ENCODE measurements at places on chromosomes 13 and 19.

- no peak for DNase-seq
Measured at GRCh38 chr13:59458908-59459579, 704.7 kb downstream of the DIAPH3 start.

GRCh38 chr13:108304170-108305016 lies 34.9 kb downstream of the TNFSF13B start:
- no peak for DNase-seq

DNA sequence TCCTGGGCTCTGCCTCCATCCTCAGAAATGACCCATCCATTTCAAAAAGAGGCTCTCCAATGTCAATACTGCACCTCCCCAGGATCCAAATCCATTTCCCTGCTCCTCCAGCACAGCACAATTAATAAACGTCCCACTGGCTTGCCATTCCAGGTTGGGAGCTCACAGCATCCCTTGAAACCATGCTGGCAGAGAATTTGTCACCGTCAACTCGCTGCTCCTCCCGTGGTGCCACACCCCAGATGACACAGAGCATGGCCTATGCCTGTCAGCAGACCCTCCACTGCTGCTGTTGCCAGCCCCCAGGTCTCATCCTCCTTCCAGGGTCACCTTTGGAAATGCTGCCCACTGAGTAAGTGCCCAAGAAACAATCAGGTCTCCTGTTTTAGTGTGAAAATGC lies 53.0 kb upstream of the UQCRFS1 start:
- DNase-seq = no peak

GRCh38 chr19:41880329-41880708 lies 2.7 kb upstream of the ARHGEF1 start:
- DNase-seq = no peak

DNA sequence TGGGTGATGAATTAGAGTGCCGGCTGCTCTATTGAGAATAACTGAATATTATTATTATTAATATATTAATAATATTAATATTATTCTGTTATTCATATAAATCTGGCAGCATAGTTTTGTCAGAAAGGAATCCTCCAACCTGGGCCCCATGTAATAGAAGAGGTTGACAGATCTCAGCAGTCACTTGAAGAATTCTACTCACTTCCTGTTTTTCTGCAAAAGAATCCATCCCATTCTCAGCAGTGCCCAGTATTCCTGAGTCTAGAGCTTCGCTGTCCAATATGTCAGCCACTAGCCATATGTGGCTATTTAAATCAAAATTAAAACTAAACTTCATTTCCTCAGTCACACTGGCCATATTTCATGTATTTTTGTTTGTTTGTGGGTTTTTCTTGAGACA lies 72.4 kb upstream of the USPL1 start:
- DNase-seq = no peak

- DNase-seq = no peak
Measured at GRCh38 chr19:35034005-35034502, 3.8 kb downstream of the SCN1B start.

DNA sequence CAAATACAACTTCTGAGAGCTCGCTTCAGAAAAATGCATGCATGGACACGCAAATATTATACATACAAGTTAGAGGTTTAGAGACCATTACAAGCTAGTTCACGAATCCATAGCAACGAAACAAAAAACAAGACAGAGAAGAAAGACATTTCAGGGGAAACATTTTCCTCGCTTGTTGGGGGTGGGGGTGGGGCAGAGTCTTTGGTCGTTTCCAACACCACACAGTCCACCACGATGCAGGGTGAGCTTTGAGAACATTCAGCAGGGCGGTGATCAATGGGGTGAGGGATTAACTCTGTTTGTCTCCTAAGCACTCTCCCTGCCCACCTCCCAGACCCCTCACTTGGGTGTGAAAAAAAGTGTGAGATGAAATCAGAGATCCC lies 651 bp downstream of the OXGR1 start:
- DNase-seq = no peak

GRCh38 chr13:96490496-96490989 lies 400.6 kb downstream of the HS6ST3 start:
- no peak for DNase-seq

DNA sequence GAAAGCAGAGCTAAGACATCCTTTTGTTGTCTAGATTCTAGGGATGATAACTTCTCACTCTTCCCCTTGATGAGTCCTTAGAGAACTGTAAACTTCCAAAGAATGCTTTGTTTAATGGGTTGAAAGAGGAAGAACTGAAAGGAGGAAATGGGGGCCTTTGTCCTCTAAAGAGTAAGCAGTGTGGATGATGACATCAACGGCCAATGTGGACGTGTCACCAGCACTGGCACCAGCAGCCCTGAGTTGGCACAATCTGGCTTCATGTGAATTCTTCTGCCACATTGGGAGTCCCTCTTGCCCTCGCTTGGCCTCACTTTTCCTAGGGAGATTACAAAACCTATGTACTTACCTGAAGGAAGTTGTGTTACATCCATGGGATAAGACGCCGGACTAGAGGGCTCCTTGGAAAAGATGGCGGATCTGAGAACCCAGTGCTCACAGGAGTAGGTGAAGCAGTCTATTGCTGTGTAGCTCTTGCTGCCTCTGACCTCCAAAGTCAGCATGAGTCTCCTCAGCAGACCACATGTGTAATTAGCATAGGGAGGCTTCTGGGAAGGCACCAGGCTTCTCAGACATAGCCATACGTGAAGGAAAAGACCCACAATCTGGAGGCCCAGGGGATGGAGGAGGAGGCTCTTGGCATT lies 62.8 kb downstream of the RGCC start:
- DNase-seq = no peak

GRCh38 chr13:97436845-97437244 lies 2.9 kb downstream of the RAP2A start:
- no peak for DNase-seq

GRCh38 chr19:46713781-46714443 lies 3.0 kb downstream of the PRKD2 start:
- peak; percentile 70 for DNase-seq

GRCh38 chr19:5050067-5050656 lies 81.2 kb downstream of the KDM4B start:
- DNase-seq = no peak

DNA sequence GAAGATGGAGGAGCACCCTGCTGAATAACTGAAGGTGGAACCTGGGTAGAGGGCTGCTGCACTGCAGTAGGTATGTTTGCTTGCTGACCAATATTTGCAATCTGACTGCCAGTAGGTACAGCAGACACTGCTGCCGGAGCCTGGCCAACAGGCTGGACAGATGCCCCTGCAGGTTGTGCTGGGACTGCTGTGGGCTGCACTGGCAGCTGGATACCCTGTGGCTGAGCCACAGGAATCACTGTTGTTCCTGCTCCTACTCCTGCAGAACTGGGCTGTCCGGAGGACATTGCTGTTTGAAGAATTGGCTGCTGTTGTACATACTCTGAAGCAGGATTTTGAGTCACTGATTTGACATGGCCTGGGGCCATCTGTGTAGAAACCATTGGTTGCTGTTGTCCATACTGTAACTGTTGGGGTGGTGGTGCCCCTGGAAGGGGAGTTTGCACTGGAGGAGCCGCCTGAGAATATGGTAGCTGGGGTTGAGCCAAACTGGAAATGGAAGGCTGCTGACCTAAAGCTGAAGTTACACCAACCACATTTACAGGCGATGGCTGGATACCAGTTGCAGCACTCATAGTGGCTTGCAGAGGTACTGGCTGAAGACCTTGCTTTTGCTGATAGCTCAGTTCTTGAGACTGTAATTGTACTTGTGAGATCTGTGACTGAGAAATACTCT lies 2.2 kb downstream of the TSC22D1 start:
- no peak for DNase-seq

GRCh38 chr13:34751492-34751891 lies 190.6 kb upstream of the NBEA start:
- DNase-seq = no peak

DNA sequence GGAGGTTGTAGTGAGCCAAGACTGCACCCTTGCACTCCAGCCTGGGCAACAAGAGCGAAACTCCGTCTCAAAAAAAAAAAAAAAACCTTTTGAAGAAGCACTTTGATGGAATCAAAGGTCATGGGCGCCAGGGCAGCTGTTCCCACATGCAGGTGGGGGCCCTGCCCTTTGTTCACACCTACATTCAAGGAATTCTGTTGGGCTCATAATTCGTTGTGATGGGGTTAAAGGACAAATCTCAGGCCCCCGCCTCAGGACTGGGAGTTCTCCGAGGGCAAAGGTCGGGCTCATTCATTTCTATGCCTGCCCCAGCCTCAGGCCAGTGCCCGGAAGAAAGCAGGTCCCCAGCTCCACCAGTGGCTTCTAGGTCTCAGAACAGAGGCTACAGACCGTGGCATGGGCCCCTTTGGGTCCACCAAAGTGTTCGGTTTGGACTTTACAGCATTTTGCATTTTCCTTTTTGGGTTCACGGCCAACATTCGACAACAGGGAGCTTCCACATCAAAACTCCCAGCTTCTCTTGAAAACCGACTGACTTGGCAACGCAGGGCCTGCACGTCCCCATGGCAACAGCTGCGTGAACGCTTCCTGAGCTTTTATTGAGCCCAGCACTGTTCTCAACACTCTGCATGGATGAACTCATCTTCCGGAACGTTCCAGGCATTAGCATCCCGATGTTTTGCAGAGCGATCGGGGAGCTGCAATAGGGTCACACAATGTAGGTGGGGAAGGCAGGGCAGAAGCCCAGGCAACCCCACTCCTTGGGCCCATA lies 10.1 kb upstream of the GTF2F1 start:
- no peak for DNase-seq

GRCh38 chr19:33763633-33764371 lies 32.9 kb upstream of the KCTD15 start:
- DNase-seq = no peak

GRCh38 chr13:44730851-44731250 lies 154.7 kb upstream of the TSC22D1 start:
- DNase-seq = no peak

GRCh38 chr13:50241479-50241878 lies 226.2 kb downstream of the KCNRG start:
- DNase-seq = no peak

DNA sequence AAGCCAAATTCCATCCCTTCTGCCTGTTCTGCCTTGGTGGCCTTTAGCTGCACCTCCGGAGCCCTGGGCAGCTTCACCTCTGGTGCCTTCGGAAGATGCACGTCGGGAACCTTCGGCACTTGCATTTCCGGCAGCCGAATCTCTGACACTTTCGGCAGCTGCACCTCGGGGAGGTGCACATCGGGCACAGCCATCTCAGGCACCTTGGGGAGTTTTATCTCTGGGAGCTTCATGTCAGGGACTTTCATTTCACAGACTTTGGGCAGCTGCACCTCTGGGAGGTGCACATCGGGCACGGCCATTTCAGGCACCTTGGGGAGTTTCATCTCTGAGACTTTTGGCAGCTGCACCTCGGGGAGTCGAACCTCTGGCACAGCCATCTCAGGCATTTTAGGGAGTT lies 6.0 kb upstream of the HIPK4 start:
- no peak for DNase-seq

GRCh38 chr19:18594096-18594823 lies 5.7 kb downstream of the REX1BD start:
- peak; percentile 64 for DNase-seq

DNA sequence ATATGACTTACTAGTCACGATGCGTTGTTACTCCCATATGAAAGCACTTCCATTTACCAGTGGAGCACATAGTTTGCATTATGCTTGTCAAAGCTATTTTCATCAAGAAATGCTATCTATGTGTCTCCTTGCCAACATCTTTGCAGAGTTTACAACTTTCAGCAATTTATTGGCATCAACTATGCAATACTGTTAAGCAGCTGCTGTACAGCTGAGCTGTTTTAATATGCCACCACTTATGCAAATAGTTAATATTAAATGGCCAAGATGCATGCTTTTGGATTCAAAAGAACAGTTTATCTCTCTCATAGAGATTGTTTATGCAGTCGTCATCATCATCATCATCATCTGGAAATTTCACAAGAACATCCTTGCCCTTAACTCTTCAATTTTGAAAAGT lies 67.9 kb upstream of the KLF5 start:
- DNase-seq = no peak

DNA sequence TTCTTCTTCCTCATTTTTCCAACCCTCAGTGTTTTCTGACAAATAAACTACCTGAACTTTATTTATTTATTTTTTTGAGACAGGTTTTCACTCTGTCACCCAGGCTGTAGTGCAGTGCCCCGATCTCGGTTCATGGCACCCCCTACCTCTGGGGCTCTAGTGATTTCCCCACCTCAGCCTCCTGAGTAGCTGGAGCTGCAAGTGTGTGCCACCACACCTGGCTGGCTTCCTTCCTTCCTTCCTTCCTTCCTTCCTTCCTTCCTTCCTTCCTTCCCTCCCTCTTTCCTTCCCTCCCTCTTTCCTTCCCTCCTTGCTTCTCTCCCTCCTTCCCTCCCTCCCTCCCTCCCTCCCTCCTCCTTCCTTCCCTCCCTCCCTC lies 32.3 kb downstream of the KCTD4 start:
- no peak for DNase-seq

GRCh38 chr13:99871249-99871898 lies 100.2 kb downstream of the ZIC5 start:
- no peak for DNase-seq

DNA sequence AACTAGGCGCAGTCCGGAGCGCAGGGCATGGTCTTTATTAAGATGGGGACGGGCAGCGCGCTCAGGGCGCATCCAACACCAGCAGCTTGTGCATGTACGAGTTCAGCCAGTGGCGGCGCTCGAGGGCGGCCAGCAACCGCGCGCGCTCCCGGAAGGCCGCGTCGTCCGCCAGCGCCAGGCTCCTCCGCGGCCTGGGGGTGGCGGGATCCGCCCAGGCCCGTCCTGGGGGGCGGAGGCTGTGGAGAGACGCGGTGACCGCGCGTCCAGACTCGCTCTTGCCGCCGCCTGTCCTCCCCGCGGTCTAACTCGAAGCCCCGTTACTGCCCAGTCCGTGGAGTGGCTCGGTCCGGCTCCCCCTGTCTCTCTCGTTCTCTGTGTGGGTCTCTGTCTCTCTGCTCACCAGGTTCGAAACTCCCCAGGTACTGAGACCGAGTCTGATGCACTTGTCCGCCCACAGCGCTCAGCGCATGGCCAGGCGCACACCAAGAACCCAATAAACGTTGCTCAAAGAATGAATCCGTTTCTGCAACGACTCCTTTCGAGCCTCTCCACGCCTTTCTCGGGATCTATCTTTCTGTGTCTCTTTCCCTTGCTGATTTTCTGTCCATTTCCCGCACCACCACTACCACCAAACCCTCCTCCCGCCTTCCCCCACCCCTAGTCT lies 702 bp downstream of the PTH2 start:
- no peak for DNase-seq

DNA sequence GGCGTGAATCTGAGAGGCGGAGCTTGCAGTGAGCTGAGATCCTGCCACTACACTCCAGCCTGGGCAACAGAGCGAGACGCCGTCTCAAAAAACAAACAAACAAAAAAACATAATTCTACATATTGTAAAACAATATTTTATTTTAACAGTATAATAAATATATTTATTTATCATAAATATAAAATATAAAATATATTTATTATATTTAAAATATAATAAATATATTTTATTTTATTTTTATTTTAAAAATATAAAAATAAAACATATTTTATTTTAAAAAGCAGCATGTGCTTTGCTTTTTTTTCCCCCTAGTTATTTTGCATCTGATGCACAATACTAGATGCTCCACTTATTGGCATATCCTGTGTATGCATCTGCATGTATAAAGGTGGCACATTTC lies 1634.6 kb upstream of the PCDH20 start:
- no peak for DNase-seq

GRCh38 chr13:36432106-36432544 lies at the start of gene CCNA1:
Gene CCNA1, plus strand, starts transcription at chr13:36432495. Its CDS starts 562 bp downstream, at chr13:36433057.
- DNase-seq = no peak

GRCh38 chr13:88745011-88745410 lies 1073.8 kb downstream of the SLITRK5 start:
- DNase-seq = no peak

- DNase-seq = no peak
Measured at GRCh38 chr13:70023516-70023915, 84.1 kb upstream of the ATXN8OS start.
